ENCODE measurements at places on chromosomes 1 and 21.

DNA sequence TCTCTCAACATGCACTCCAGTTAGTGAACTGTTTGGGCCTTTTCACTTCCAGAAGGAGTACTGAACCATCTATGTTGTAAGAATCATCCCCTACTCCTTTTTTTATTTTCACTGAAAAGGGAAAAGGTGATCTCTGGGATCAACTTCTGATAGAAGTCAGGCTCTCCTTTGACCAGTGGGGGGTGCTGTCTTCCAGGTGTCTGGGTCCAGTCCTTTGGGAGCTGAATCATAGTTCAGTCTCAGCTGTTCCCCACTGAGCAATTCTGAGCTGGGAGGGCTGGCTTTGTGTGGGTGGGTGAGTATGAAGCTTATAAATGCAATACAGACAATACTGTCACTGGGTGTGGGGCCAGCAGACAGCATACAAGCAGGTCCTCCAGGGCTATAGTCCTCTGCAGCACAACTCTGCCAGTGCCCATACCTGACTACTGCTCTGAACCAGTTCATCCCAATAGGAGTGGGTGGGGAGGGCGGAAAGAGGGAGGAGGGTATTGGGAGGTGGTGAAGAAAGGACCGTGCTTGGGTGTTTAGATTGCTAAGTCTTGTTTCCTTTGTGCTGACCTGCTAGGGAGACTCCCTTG is 12.5 kb upstream of the SARS1 start:
- DNase-seq: peak; percentile 9

GRCh38 chr1:101264697-101265096 is 27.9 kb downstream of the S1PR1 start:
- DNase-seq: no peak

- no peak for DNase-seq
Measured at GRCh38 chr1:37999430-38000232, 5.7 kb downstream of the FHL3 start.

DNA sequence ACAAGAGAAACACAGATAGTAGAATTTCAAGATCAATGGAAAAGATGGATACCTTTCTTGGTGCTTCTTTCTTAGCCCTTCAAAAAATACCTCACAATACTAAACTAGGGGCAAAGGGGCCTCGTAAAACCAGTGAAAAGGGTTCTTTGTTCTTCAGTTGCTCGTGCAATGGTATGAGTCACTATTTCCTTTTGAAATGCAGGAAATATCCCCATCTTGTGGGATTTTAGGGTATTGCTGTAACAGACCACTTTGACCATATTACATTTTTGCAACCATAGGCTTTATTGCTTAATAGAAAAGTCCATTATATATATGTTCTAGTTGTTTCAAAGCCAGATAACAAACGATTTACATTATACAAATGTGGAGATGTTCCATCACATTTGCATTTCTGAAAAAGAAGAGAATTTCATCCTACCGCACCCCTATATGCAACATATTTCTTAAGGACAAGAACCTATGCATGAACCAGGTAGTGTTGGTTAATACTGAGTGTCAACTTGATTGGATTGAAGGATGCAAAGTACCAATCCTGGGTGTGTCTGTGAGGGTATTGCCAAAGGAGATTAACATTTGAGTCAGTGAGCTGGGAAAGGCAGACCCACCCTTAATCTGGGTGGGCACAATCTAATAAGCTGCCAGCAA is 88.6 kb upstream of the PKN2 start:
- no peak for DNase-seq

DNA sequence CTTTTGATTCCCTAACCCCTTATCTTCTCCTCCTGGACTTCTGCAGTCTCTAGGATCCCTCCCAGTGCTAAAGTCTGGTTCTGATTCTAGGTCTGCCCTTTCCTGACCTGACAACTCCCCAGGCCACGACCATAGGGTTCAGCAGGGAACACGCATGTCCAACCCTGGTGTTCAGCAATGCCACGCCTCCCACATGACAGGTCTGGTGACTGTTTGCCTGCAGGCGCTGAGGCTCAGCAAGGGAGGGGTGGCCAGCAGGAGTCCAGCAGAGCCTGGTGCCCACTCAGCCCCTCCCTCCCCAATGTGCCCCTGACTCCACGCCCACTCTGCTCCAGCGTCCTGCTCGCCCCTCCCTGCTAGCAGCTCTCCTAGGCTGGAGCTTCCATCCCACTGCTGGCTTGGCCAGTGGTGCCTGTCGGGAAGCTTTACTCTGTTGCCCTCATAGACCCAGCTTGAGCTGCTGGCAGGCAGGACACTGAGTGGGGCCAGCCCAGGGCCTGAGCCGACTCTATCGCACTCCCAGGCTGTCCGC is 17.3 kb downstream of the SLC9A1 start:
- DNase-seq: no peak

- DNase-seq: no peak
Measured at GRCh38 chr1:46113948-46114347, 18.5 kb downstream of the PIK3R3 start.

DNA sequence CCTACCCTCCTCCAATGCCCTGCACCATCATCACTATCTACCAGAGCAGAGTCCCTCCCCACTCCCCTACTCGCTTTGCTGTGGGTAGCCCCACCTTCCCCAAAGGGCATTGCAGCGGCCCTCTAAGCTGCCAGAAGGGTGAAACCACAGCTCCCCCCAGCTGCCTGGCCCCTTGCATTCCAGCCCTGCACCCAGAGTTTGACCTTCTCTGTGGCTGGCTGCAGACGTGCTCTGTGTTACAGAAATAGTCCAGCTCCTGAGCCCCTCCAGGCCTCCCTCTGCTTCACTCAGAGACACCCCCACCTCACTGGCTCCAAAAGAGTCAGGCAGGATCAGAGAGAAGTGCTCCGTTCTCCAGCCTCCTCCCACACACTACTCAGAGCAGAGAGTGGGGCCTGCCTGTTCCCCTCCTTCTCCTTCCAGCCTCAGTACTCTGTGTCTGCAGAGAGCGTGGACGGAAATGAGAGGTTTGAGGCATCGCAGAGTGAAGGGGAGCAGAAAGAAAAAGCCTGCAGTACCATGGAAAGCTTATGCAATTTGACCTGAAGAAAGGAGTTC is 63.2 kb downstream of the PLEKHA6 start:
- no peak for DNase-seq

- DNase-seq: peak; percentile 69
Measured at GRCh38 chr1:156445789-156446263, 54.7 kb downstream of the MEF2D start.

DNA sequence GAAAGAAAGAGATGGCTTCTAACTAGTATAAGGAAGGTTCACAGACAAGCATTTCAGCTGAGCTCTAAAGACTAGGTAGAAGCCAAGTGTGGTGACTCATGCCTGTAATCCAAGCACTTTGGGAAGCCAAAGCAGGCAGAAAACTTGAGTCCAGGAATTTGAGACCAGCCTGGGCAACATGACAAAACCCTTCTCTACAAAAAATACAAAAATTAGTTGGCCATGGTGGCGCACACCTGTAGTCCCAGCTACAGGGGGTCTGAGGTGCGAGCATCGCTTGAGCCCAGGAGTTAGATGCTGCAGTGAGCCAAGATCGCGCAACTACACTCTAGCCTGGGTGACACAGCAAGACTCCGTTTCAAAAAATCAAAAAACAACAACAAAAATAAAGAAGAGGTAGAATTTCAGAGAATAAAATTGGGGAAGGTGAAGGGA is 27.8 kb downstream of the FBXO42 start:
- DNase-seq: no peak

GRCh38 chr1:236334893-236335545 is 53.3 kb upstream of the ERO1B start:
- DNase-seq: no peak

GRCh38 chr1:181100934-181101333 is 12.4 kb downstream of the IER5 start:
- DNase-seq: no peak

- DNase-seq: no peak
Measured at GRCh38 chr1:169043823-169044222, 62.7 kb upstream of the ATP1B1 start.

DNA sequence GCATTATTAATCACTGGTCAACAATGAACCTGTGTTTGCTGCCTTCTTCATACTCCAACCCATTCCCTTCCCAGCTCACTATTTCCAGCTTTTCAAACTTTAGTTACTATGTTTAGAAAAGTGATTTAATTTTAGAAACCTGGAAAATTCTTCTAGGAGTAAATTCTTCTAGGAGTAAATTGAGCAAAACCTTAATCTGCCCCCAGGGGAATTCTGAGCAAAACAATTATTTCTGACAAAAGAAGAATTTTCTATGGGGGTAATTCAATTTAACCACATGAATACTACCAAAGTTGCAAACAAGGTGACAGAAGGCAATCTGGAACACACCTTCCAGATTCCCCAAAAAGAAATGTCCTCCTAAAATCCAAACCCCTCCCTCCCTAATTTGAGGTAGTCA is 1.8 kb downstream of the LUZP1 start:
- DNase-seq: no peak

- no peak for DNase-seq
Measured at GRCh38 chr1:227298512-227299240, 19.6 kb downstream of the CDC42BPA start.

- no peak for DNase-seq
Measured at GRCh38 chr21:14572204-14572780, 26.2 kb upstream of the SAMSN1 start.

DNA sequence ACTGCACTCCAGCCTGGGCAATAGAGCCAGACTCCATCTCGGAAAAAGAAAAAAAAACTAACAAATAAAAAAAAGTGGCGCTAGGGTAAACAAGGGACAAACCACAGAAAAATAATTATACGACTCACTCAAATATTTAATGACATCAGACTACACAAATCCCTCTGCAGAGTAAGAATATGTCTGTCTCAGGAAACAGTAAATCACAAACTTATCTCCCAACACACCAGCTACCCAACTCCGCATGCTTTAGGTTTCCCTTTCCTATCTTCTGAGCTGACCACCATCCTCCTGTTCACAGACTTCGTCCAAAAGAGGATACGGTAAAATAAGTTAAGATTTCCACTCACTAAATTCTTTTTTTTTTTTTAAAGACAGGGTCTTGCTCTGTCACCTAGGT is 16.2 kb downstream of the WDR47 start:
- DNase-seq: no peak

DNA sequence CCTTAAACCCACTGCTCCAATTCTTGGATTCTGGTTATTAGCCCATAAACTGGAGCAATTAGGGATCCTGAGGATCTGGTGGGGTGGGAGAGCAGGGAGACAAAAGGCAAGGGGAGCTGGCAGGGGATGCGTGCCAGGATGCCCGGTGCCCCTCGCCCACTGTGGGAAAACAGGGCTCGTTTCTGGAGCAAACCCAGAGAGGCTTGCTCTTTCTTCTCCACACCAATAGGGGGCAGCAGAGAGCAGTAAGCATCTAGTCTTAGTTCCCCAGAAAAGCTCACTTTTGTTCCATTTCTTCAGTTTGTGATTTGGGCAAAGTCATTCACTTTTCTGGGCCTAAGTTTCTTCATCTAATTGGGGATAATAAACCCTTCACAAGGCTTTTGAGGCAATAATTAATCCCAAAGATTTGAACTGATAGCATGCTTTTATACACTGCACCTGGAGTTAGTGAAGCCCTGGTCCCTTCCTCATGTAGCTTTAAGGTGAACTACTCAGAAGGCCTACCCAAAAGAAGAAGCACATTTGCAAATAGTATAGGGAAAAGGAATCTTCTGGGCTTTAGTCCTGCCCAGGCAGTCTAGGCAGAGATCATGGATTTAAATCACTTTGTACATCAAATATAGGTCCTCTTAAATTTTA is 160.6 kb upstream of the USP24 start:
- no peak for DNase-seq

DNA sequence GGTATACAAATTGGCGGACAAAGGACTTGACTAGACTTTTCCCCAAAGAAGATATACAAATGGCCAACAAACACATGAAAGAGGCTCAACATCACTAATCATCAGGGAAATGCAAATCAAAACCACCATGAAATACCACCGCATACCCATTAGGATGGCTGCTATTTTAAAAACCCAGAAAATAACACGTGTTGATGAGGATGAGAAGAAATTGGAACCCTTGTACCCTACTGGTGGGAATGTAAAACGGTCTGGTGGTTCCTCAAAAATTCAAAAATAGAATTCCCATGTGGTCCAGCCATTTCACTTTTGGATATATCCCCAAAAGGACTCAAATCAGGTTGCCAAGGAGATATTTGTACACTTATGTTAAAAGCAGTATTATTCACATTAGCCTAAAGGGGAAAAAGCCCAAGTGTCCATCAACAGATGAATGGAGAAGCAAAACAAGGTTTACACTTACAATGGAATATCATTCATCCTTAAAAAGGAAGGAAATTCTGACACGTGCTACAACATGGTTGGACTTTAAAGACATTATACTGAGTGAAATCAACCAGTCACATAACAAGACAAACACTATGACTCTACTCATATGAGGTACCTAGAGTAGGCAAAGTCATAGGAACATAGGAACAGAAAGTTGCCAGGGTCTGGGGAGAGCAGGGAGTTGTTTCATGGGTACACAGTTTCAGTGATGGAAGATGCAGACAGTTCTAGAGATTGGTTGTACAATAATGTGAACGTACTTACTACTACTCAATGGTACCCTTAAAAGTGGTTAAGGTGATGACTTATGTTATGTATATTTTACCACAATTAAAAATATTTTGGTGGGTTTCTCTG is 17.0 kb downstream of the CD34 start:
- no peak for DNase-seq

DNA sequence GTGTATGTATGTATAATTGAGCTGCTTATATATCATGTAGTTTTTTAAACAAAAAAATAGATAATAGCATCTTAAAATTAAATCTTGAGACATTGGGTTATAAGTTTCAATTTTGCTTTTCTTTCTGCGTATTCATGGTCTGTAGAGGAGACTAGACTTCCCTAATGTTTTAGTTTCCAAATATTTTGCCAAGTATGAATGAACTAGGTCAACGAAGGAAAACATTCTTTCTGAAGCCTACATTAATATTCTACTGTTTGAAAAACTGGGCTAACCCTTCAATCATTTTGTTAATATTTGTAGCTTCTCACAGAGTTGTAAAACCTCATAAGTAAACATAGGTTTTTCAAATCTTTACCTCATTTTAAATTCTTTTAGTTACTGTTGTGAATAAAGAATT is 592.7 kb downstream of the USP25 start:
- no peak for DNase-seq

GRCh38 chr1:36088265-36088576 is 471 bp upstream of the ADPRS start:
- no peak for DNase-seq

DNA sequence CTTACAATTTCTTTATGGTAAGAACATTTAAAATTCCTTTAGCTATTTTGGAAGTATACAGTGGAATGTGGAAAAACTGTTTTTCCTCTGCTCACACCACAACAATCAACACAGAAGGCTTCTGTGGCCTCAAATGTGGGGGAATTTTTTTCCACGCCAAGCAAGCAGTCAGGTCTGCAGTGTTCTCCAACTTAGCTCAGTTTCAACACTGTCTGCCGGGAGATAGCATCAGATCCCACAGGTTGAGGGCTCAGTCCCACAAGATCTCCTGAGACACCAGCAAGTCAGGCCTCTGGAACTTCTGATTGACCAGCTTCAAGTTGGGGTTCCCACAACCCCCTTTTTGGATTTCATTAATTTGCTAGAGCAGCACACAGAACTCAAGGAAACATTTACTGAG is 50.3 kb downstream of the PTBP2 start:
- no peak for DNase-seq

GRCh38 chr1:226443439-226443838 is 35.5 kb upstream of the PARP1 start:
- DNase-seq: no peak

GRCh38 chr1:229769006-229769405 is 143.0 kb downstream of the URB2 start:
- no peak for DNase-seq

Measured in activated T-cell treated with anti-CD3 and anti-CD28 coated beads for 1 hour (primary cell).